ENCODE measurements at places on chromosomes 11 and 22.

DNA sequence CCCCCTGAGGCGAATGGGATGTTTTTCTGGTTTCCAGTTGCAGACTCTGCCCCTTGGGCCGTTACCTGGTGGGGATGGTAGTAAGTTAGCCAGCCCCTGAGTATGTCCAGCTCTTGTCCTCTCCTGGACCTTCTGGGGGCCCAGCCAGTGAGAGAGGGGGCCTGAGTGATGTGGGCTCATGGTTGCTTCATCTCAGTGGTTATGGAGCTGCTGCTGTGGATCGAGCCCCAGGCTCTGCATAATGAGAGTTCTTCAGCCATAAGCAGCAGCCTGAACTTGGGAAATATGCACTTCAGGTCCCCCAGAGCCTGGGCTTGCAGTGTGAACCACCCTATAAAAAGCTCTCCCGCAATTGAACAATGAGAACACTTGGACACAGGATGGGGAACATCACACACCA lies 5.9 kb downstream of the TMPRSS13 start:
- DNase-seq: no peak

DNA sequence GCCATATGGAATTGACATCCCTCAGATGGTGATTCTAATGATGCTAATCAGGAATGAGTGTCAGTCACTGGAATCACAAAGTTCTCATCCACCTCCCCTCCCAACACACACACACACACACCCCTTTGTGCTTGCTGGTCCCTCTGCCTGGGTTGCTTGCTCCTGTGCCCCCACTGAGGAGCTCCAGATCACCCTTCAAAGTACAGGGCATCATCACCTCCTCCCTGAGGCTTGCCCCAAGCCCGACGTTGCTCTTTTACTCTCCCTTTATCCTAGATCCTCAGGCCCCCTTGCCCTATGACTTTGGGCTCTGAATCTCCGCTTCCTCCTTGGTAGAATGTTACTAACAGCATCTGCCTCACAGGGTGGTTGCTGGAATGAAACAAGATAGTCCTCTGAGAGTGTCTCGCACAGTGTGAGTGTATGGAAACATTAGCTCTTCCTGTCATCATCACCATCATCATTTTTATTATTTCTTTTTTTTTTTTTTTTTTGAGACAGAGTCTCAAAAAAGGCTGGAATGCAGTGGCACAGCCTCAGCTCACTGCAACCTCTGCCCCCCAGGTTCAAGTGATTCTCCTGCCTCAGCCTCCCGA lies 3.4 kb downstream of the TOM1 start:
- no peak for DNase-seq

DNA sequence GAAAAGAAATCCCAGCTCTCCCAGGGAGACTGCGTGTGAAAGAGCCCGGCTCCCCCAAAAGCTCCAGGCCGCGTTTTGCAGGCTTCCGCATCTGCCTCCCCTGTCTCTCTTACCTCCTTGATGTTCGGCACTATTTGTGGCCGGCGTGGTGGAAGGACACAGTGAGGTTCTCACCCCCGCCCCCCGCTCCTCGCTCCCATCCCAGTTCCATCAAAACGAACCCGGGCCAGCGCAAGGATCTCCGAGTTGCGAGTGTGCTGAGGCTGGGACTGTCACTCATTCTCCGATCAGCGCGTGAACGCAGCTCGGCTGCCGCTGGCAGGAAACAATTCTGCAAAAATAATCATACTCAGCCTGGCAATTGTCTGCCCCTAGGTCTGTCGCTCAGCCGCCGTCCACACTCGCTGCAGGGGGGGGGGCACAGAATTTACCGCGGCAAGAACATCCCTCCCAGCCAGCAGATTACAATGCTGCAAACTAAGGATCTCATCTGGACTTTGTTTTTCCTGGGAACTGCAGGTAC lies at the start of gene NCAM1:
NCAM1 (plus strand) TSS at position 275 of the 523 bp plus-strand sequence.
- no peak for DNase-seq

GRCh38 chr11:129533395-129533794 lies 157.7 kb downstream of the BARX2 start:
- no peak for DNase-seq

- no peak for DNase-seq
Observed at GRCh38 chr11:74444173-74444826, 23.0 kb downstream of the KCNE3 start.

DNA sequence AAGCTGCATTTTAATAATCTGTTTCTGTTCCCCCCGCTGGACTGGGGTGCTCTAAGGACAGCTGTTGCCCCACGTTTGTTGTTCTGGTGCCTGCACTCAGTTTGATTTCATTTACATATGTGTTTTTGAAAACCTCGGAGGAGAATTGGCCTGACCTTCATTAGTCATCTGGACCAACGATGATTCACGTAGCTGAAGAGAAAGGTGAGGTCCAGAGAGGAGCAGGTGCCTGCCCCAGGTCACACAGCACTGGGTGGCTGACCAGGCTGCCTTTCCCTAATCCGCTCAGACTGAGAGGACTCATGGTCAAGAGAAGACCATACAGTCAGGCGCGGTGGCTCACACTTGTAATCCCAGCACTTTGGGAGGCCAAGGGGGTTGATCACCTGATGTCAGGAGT lies 3.8 kb downstream of the CSDC2 start:
- DNase-seq: peak; percentile 12

Data from RWPE1 (cell line).